ENCODE measurements at places on chromosomes 3 and 15.

- DNase-seq = no peak
Observed at GRCh38 chr3:138694287-138695007, 85.9 kb downstream of the FAIM start.

- peak; percentile 65 for DNase-seq
Observed at GRCh38 chr3:124780761-124781475, 50.7 kb downstream of the UMPS start.

DNA sequence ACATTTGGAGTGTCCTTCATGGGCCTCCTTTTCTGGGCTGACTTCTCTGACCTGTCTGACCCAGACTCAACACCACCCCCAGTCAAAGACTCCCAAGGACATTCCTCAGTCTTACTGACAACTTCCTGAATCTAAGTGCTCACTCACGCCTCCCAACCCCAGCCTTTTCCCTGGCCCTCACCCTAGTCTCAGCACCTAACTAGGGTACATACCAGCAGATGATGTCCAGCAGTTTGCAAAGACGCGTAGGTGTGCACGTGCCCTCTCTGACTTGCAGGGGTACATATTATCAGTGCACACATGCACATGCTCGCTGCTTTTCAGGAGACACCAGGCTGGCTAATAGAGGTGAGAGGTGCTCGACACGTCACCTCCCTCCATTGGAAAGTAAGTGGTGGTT is 38.7 kb upstream of the SLCO2A1 start:
- DNase-seq = peak; percentile 10

DNA sequence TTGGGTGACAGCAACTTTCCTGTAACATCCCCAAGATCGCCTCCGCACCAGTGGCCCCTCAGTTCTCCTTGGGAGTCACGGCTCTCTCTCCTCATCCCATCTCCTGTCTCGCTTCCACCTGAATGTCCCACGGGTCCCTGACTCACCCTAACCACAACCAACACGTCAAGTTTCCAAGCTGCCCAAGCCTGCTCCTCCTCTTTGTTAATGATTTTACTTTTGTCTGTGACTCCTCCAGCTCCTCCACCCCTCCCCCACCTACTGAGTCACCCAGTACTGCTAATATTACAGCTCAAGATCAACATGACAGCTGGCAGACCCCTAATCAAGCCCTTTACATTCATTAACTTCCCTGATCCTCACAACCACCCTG is 39.3 kb downstream of the BDH1 start:
- DNase-seq = no peak

DNA sequence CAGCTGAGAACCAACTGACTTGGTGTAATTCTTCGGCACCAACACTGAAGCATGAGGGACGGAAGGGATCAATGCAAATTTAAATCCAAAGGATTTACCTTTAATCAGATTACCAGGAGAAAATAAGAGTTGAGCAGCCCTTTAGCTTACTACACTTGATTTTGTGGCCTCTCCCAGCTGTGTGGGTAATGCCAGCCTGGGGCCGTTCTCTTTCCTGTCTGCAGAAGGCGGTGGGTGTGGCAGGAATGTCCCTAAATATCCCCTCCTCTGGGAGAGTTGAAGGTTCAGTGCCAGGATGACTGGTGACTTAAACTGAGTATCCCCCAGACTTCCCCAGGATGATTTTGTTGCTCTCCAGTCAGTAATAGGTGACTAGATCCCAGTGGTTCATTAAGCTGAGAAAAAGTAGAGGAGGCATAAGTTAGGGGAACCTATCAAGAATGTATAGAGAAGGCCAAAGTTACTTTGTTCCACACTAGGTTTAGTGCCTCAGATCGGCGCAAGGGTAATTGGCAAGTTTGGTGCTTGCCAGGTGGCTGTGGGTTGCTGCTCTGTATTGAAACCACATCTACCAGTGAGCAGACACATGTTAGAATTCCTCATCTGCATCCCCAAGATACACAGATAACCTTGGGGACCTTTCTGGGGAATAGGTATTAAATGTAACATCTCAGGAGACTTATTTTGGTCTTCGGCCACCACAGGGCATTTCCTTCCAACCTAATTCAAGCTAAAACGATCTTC is 23.1 kb downstream of the MAPKBP1 start:
- DNase-seq = no peak

DNA sequence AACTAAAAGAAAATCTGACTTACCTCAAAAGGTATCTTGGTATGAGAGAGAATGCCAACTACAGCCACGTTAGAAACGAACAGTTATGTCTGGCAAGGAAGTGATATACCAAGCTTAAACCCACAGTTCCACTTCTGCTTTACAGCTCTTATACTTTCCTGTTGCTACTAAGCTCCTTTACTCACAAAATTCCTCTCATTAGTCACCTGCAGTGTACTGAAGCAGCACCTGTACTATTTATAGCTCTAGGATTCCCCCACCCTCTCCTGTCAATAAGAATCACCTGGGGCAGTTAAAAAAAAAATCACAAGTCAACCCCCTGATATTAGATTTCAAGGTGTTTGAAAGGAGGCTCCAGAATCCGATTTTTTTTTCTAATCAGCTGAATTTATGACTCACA is 2.9 kb upstream of the TMEM266 start:
- no peak for DNase-seq

- DNase-seq = no peak
Observed at GRCh38 chr3:170730071-170730812, 139.8 kb downstream of the RPL22L1 start.

GRCh38 chr3:152402695-152403451 is 134.1 kb downstream of the MBNL1 start:
- DNase-seq = no peak

GRCh38 chr3:15682561-15683185 is 81.1 kb downstream of the BTD start:
- DNase-seq = no peak

GRCh38 chr3:122484985-122485384 is 29.8 kb downstream of the KPNA1 start:
- DNase-seq = no peak
